Activated T-cell treated with anti-CD3 and anti-CD28 coated beads, Interleukin-2, amount 50 U/mL, for 4 hours (primary cell): ENCODE measurements at places on chromosomes 6 and 20.

DNA sequence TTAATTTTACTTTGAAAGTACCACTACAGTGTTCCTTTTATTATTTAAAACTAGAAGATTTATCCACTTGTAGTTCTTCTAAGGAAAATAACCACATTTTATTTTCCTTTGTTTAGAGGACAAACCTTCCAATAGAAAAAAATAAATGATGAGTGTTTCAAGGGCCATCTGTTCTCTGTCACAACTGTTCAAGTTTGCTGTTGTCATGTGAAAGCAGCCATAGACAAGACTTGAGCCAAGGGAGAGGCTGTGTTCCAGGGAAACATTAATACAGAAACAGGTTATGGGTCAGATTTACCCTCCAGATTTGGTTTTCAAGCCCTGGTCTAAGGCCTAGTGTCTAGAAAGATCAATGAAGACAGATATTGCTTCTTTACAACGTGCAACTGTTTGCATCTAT is 463.6 kb downstream of the C6orf118 start:
- no peak for DNase-seq

- DNase-seq, result no peak
Observed at GRCh38 chr6:105136431-105137350, 43.1 kb downstream of the POPDC3 start.

GRCh38 chr6:43964659-43965570 is 162.3 kb downstream of the MRPL14 start:
- DNase-seq, result no peak

GRCh38 chr6:169991913-169992312 is 240.5 kb downstream of the ERMARD start:
- no peak for DNase-seq

GRCh38 chr20:41533537-41534136 is 84.5 kb downstream of the CHD6 start:
- no peak for DNase-seq

DNA sequence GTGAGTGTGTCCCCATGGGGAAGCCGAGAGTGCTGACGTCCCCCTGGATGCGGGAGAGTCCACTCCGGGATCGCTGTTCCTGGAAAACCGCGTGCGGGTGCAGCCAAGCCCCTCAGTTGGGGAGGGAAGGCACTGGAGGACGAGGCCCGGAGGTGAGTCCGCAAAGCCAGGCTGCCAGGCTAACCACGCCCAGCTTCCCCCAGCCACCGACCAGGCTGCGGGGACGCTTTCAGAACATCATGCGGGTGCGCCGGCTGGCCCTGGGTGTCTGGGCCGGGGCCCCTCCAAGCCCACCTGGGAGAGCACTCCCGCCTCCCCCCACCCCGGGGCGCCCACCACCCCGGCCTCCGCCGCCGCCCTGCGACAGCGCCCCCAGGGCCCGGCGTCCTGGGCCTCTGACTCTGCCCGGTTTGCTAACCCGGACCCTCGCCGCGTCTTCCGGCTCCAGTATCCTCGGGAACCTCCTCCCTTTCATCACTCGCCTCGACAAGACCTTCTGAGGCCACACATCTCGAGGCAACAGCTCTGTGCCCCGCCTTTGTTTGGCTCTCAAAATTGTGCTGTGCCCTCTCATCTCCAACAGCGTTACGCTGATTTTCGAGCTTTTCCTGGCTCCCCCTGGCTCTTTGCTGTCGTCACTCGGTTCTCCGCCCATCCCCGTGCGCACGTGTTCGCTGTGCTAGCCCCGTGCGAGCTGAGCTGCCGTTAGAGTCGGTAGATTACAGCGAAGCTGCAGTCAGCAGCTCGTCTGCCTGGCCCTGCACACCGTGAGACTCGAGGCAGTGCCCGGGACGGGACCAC is 47.1 kb upstream of the ENTPD6 start:
- DNase-seq, result peak; percentile 67

DNA sequence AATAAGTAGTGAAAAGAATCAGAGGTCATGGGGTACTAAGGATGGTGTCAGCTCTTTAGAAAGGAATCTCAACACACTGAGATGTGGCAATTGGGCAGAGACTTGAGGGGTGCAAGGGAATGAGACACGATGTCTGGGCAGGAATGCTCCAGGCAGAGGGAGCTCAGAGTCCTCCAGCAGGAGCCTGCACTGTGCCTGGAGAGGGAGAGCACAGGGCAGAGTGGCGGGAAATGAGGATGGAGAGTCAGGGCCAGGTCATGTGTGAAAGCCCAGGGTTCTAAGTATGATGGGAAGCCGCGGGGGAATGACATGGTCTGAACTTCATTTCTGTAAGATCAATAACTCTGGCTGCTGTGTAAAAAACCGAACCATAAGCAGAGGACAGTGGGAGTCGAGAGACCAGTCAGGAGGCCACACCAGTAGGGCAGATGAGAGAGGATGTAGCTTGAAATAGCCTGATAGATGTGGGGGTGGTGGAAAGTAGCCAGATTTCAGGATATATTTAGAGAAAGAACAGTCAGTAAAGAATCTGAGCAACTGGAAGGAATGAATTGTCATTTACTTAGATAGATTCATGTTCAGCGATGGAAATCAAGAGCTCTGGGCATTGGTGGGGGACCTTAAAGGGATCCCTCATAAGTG is 133.4 kb upstream of the DTNBP1 start:
- DNase-seq, result no peak

- DNase-seq, result peak; percentile 36
Observed at GRCh38 chr6:3209114-3210023, 18.1 kb downstream of the TUBB2B start.
